ENCODE measurements at places on chromosomes 3 and 15.

- DNase-seq = no peak
Observed at GRCh38 chr3:22265403-22265802, 514.4 kb upstream of the ZNF385D start.

DNA sequence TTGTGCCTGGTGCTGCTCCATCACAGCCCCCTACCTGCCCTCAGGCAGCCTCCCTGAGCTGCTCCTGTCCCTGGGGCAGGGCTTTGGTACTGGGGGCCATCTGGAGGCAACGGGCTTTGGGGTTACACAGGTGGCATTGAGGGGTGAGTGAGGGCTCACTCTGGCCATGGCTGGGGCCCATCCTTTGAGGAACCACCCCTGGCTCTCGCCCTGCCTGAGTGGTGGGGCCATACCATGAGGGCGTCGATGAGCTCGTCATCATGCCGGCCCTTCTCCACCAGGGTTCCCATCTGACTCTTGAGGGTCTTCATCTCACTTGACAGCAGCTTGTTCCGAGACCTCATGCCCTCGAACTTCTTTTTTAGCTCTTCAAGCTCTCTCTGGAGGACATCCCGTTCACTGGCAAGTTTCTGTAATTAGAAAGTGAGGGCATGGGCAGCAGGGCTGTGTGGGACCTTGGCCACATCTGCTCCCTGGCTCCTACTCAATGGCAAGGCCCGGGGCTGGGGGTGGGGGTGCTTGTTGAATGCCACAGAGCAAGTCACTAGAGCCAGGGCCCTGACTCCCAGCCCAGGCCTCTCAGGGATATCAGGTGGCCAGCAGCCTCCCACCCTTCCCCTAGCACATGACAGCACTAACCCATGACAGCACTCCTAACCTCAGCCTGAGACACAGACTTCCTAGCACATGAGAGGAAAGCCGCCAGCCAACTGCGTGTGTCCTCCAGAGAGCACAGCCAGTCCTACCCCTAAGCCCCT is 33.5 kb downstream of the CCDC13 start:
- peak; percentile 82 for DNase-seq

DNA sequence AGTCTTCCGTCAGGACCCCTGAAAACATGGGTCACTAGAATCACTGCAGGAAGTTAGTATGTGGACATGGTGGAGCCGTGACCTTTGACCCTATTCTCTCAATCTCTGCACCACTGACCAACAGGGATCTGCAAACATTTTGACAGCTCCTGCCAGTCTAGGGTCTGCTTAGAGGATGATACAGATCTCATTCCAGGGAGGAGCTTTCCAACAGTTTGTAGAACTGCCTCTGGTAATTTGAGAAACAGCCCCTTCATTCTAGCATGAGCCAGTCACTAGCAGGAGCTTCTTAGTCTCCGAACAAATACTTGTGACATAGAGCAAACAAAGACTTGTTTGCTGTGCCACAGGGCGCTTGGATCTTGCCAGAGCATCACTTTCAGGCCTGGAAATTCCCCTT is 270.3 kb upstream of the CFAP20DC start:
- DNase-seq = no peak

- no peak for DNase-seq
Observed at GRCh38 chr3:17500618-17501017, 241.8 kb downstream of the TBC1D5 start.
